ENCODE measurements at places on chromosomes 2 and 18. TPM values are rescaled to one million over a fixed set of nuclear protein-coding genes. Genes with fewer than 3 reads are reported as not detected.

BOK gene
- 33.2 TPM for total RNA-seq

DNA sequence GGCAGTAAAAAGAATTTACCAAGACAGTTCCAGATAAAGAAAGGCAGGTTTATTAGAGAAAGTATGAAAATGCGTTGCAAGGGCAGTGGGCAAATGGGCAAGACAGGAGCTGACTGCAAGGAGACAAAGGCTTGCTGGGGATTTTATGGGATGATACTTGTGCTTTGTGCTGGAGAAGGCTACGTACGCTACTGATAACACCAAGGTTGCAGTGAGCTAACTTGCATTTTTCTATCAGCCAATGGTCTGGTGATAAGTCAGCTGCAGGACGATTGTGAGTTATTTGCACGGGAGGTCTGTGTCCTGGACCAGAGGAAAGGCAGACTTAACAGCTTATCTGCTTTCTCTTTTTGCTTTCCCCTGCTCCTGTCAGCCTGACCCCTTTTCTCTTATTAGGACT lies 116.5 kb downstream of the PMS1 start:
- peak; percentile 10 for DNase-seq
- H3K27me3 ChIP-seq, result no peaks in the 10 kb centered on the region
- no peaks in the 10 kb centered on the region for H3K36me3 ChIP-seq
- H3K27ac ChIP-seq, result no peak overlapping the region
- H3K4me1 ChIP-seq, result no peaks in the 10 kb centered on the region

FZD7 gene
- total RNA-seq, result 2.9 TPM

SULT1C4 gene
- 1.3 TPM for total RNA-seq

CEP76 gene
- 10.2 TPM for total RNA-seq

GRCh38 chr2:74441690-74442482 lies at the start of gene RTKN:
Gene RTKN (minus strand): TSS chr2:74441937. CDS start chr2:74441816, 121 bp downstream.
- H3K4me1 ChIP-seq, result peaks cover 34% of the 10 kb centered on the region
- DNase-seq, result peak; percentile 79
- H3K4me3 ChIP-seq, result peak within 1 kb of the TSS; percentile 45
- H3K27me3 ChIP-seq, result no peaks in the 10 kb centered on the region
- no peaks in the 10 kb centered on the region for H3K36me3 ChIP-seq

DNA sequence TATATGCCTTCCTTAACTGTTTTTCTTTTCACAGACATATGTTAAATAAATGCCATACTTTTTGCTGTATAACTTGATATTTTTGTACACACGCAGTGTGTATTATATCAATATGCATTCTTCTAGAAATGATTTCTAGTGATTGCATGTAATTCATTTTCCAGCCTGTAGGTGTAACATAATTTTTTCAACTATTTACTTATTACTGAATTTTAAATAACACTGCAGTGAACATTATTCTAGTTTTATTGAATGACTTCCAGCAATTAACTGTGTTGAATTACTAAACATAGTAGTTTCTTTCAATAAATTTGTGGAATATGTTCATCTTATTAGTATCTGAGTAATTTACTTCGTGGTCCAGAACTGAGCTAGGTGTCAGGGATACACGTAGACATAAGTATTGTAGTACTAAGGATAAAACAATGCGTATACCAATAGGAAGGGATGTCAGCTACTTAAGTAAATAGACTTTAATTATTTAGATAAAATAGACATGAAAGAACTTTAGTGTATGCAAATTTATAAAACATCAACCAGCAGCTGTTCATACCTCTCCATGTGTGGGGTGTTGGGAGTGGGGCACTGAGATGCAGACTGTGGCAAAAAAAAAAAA lies 28.0 kb downstream of the TANC1 start:
- no peak for DNase-seq
- no peaks in the 10 kb centered on the region for H3K27me3 ChIP-seq
- no peak overlapping the region for H3K4me3 ChIP-seq
- no peak overlapping the region for H3K27ac ChIP-seq
- H3K4me1 ChIP-seq, result peaks cover 29% of the 10 kb centered on the region
- no peaks in the 10 kb centered on the region for H3K36me3 ChIP-seq

CAPN14 gene
- total RNA-seq, result not detected

DNA sequence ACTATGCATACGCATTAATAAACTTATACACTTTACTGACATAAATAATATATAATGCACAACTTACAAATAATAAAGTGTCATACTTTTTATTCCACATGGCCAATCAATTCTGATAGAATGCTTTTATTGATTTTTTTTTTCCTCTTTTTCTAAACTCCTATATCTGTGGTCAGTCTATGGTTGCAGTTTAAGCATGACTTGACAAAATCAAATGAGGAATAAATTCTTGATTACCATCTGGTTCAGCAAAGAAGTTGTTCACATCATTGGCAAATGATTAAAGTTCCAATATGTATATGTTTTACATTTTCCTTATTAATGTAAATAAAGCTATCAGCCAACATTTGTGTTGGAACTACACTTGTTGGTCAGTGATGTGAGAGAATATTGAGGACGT lies 83.5 kb downstream of the EML6 start:
- H3K27ac ChIP-seq, result no peak overlapping the region
- H3K4me1 ChIP-seq, result no peaks in the 10 kb centered on the region
- no peak for DNase-seq
- no peaks in the 10 kb centered on the region for H3K27me3 ChIP-seq

EVA1A gene
- total RNA-seq, result 31.3 TPM

DNA sequence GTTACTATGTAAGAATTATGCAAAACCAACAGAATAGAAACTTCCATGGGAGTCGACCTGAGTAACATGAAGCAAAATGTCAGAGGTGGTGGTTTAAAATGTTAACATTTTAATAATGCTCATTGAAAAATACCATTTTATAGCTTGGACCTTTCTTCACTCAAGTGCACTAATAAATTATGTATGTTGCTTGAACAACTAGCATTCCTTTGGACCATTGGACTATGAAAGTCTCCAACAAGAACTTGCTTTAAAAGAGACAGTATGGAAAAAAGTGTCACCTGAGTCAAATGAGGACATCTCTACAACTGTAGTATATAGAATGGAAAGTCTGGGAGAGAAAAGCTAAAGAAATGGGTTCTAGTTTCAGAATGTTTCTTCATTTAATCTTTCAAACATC lies 51.9 kb downstream of the GLS start:
- DNase-seq, result no peak
- H3K27ac ChIP-seq, result no peak overlapping the region
- no peak overlapping the region for H3K4me3 ChIP-seq
- H3K4me1 ChIP-seq, result peaks cover 15% of the 10 kb centered on the region
- H3K27me3 ChIP-seq, result no peaks in the 10 kb centered on the region
- peaks cover 8% of the 10 kb centered on the region for H3K36me3 ChIP-seq

GRCh38 chr2:1541819-1542475 lies 128.7 kb downstream of the TPO start:
- no peak overlapping the region for H3K27ac ChIP-seq
- DNase-seq, result no peak

CFAP210 gene
- not detected for total RNA-seq

DNA sequence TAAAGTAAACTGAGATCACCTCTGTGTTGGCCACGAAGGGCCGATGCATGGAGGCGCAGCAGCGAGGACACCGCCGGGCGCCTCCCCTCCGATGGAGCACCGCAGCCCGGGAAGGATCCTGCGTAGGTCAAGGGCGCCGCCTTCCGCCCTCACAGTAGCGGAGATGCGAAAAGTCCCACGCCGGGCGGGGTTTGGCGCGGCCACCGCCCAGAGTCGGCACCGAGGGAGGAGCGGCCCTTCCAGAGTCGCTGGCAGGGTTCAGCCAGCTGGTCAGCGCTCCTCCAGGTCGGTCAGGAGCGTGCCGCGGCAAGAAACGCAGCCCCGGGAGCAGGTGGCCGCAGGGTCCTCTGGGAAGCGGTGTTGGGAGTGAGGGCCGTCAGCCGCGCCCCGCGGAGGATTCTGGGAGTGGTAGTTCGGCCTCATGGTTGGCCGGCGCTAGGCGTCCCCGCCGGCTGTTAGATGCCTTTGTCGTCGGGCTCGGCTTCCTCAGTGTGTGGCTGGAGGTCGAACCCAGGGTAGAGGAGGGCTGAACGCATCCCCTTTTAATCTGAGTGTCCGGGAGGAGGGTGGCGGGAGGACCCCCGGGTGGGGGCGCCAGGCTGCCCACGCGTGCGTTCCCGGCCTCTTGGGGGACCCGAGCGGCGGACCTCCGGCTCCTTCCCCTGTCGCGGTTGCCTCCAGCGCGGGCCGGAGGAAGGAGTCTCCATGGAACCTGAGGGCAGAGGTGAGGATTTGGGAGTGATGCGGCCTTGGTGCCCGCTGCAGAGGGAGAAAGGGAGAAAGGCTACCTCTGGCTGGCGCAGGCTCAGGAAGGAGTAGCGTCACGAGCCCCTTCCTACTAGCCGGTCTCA lies at the start of gene ZNF892:
Gene ZNF892 (plus strand): TSS at position 411 of the 851 bp plus-strand sequence. CDS start 295 bp downstream, at position 706.
- peak within 1 kb of the TSS; percentile 83 for H3K27ac ChIP-seq
- H3K4me3 ChIP-seq, result peak within 1 kb of the TSS; percentile 83
- H3K4me1 ChIP-seq, result peaks cover 17% of the 10 kb centered on the region
- H3K27me3 ChIP-seq, result no peaks in the 10 kb centered on the region

DNA sequence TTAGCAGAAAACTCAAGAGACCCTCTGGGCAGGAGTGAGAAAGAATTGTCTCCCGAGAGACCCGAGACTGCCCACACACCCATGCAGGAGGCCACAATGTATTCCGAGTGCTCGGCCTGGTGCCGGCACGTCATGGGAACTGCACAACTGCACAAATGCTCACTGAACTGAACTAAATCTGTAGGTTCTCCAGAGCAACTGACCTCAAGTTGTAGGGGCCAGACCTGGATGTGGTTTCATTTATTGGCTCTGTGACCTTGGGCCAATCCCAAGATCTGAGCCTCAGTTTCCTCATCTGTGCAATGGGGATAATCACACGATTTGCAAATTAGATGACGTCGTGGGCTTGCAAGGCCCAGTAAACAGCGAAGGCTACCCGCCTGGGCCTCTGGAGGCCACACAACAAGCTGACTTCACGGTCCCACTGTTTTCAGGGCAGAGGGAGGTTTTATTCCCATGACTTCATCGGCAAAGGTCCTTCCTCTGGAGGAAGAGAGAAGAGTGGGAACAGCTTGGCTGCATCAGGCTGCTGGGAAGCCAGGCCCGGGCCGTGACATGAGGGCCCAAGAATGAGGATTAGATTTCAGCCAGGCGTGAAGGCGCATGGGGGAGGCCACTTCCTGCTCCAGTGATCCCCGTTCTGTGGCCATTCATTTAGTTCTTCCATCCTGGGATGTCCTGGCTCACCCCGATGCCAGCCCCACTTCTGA lies 3.6 kb upstream of the ERFE start:
- peaks cover 4% of the 10 kb centered on the region for H3K4me1 ChIP-seq
- DNase-seq, result no peak
- no peak overlapping the region for H3K4me3 ChIP-seq
- no peaks in the 10 kb centered on the region for H3K27me3 ChIP-seq
- H3K27ac ChIP-seq, result peak overlapping the region; percentile 25
- H3K36me3 ChIP-seq, result no peaks in the 10 kb centered on the region

- H3K36me3 ChIP-seq, result no peaks in the 10 kb centered on the region
- no peak for DNase-seq
- no peak overlapping the region for H3K27ac ChIP-seq
- no peaks in the 10 kb centered on the region for H3K4me1 ChIP-seq
- H3K27me3 ChIP-seq, result no peaks in the 10 kb centered on the region
- no peak overlapping the region for H3K4me3 ChIP-seq
These were observed 77.8 kb downstream of the FAM161A start for GRCh38 chr2:61775956-61776570.

GRCh38 chr2:217158928-217159327 lies 299.1 kb upstream of the TNP1 start:
- no peaks in the 10 kb centered on the region for H3K36me3 ChIP-seq
- no peaks in the 10 kb centered on the region for H3K27me3 ChIP-seq
- H3K4me3 ChIP-seq, result no peak overlapping the region
- H3K27ac ChIP-seq, result no peak overlapping the region

PAX3 gene
- not detected for total RNA-seq

GRCh38 chr2:28546242-28546641 lies 50.4 kb downstream of the PLB1 start:
- no peak for DNase-seq
- no peak overlapping the region for H3K4me3 ChIP-seq
- H3K4me1 ChIP-seq, result no peaks in the 10 kb centered on the region
- H3K27me3 ChIP-seq, result no peaks in the 10 kb centered on the region

DNA sequence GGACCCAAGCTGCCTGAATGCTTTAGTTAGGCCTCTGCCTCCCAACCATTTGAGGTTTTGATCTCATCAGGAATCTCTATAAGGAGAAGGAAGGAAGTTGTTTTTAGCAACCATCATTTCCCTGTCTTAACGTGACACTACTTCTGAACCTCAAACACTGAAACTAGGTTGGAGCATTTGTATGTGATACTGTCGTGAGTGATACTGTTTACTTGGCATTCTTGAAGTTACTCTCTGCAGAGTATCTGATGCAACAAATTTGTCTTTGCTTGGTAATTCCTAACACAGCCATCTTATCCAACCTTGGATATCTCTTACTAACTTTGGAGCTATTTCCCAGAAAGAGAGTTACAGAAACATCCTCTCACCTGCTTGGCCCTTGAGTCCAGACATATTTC lies 22.1 kb downstream of the TTLL4 start:
- H3K4me3 ChIP-seq, result no peak overlapping the region

GRCh38 chr2:95001701-95002100 lies 23.8 kb upstream of the MAL start:
- H3K27ac ChIP-seq, result no peak overlapping the region
- DNase-seq, result no peak
- H3K27me3 ChIP-seq, result no peaks in the 10 kb centered on the region
- peaks cover 11% of the 10 kb centered on the region for H3K4me1 ChIP-seq
- no peak overlapping the region for H3K4me3 ChIP-seq

Measured in body of pancreas (tissue), 4 donors.